ENCODE measurements at places on chromosomes 16 and 17.

GRCh38 chr17:31488264-31488981, 96.9 kb downstream of the RAB11FIP4 start:
- no peak for DNase-seq

- DNase-seq: no peak
Observed at GRCh38 chr17:66123163-66123562, 68.8 kb downstream of the CEP112 start.

- DNase-seq: no peak
Observed at GRCh38 chr16:46621934-46622676, 926 bp upstream of the SHCBP1 start.

GRCh38 chr17:39063681-39064069, 87.8 kb downstream of the PLXDC1 start:
- DNase-seq: no peak

- no peak for DNase-seq
Observed at GRCh38 chr16:48576927-48577326, 33.1 kb downstream of the N4BP1 start.

DNA sequence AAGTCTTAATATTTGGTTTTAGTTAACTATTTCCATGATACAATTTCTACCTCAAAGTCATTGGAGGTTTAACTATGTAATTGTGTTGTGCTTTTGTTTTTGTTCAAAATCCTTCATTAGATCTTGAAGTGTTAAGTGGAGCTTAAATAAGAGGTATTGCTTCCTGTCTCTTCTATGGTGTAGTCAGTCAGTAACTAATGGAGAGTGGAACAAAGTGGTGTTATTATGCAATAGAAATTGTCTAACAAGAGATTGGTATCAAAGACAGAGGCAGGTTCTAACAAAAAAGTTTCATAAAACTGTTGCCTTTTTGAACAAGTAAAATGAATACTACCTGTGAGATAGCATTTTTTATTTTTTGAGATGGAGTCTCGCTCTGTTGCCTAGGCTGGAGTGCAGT, 45.2 kb downstream of the GRB7 start:
- DNase-seq: no peak

Measured in stimulated activated CD8-positive, alpha-beta memory T cell treated with anti-CD3 and anti-CD28 coated beads, Interleukin-7, amount 100 ng/mL, for 24 hours (primary cell).